ENCODE measurements at places on chromosomes 7 and 10. TPM values are rescaled to one million over a fixed set of nuclear protein-coding genes. Genes with fewer than 3 reads are reported as not detected.

HOXA13 gene
- total RNA-seq, result 33.8 TPM

PRPS1L1 gene
- not detected for total RNA-seq

GSAP gene
- total RNA-seq, result 3.7 TPM

ZKSCAN5 gene
- 6.6 TPM for total RNA-seq

- no peaks in the 10 kb centered on the region for H3K4me1 ChIP-seq
- H3K27me3 ChIP-seq, result no peaks in the 10 kb centered on the region
- DNase-seq, result no peak
- no peak overlapping the region for H3K27ac ChIP-seq
- H3K36me3 ChIP-seq, result no peaks in the 10 kb centered on the region
- H3K4me3 ChIP-seq, result no peak overlapping the region
Measured at GRCh38 chr7:50544992-50545391, 20.2 kb downstream of the DDC start.

DNA sequence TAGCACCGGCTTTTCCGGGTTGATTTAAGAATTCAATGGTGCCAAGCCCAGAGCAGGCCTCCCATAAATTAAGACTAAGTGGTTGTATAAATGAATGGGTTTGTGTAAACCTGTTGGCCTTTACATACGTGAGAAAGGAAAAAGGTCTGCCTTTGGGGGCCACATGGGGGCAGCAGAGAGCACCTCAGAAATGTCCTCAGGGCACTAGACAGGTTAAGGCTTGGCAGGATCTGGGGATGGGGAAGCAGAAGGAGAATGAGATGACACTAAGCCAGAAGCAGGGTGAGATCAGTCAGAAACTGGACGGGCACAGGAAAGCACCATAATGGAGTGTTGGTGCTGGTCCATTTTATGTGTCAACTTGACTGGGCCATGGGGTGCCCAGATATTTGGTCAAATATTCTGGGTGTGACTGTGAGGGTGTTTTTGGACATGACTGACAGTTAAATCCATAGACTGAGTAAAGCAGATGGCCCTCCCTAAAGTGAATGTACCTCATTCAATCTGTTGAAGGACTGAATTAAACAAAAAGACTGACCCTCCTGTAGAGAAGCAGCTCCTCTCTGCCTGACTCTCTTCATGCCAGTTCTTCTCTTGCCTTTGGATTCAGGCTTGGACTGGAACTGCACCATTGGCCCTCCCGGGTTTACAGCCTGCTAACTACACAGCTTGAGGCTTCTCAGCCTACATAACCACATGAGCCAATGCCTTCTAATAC is 58.9 kb downstream of the FRMPD2 start:
- no peaks in the 10 kb centered on the region for H3K36me3 ChIP-seq
- H3K27me3 ChIP-seq, result no peaks in the 10 kb centered on the region
- H3K4me3 ChIP-seq, result no peak overlapping the region
- no peaks in the 10 kb centered on the region for H3K4me1 ChIP-seq

DNA sequence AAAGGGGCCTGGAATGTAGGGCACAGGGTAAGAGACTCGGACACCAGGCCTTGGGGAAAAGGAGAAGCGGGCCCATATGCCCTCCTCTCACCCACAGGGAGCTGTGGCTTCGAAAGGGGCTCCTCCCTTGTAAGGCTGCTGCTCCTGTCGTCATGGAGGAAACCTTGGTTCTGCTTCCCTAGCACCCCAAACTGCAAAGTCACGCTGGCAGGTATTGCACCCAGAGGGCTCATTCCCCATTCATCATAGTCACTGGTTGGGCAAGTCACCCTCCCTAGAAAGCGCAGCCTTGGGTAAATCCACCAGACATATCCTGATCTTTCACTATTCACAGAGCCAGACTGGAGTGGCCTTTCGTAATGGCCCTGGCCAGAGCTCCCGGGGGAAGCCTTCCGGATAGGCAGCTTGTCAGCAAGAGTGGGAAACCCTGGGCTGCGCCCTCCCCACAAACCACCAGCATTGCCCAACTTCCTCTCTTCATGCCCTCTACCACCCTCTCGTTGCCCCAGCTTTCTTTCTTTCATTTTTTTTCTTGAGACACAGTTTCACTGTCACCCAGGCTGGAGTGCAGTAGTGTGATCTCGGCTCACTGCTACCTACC is 121.0 kb downstream of the HIP1 start:
- peak overlapping the region; percentile 21 for H3K27ac ChIP-seq
- no peaks in the 10 kb centered on the region for H3K4me1 ChIP-seq
- no peaks in the 10 kb centered on the region for H3K36me3 ChIP-seq
- no peak overlapping the region for H3K4me3 ChIP-seq

DNA sequence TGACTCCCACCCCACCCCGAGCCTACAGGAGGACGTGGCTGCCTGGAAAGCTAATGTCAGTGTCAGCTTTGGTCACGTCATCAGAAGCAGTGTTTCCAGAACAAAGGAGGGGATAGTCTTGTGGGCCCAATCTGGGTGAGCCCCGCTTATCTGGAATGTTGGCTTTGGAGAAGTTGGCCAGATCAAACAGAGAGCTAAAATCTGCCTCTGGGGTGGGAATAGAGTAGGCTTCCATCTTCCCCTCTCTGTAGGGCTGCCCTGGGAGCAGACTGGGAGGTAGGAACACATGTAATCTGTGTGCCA is 32.5 kb downstream of the SRRM3 start:
- H3K4me3 ChIP-seq, result no peak overlapping the region
- DNase-seq, result no peak
- H3K27me3 ChIP-seq, result no peaks in the 10 kb centered on the region
- H3K36me3 ChIP-seq, result no peaks in the 10 kb centered on the region
- H3K4me1 ChIP-seq, result no peaks in the 10 kb centered on the region

GRCh38 chr10:77501846-77502261 is 135.8 kb downstream of the KCNMA1 start:
- no peak overlapping the region for H3K27ac ChIP-seq
- no peaks in the 10 kb centered on the region for H3K4me1 ChIP-seq
- no peak overlapping the region for H3K4me3 ChIP-seq

DNA sequence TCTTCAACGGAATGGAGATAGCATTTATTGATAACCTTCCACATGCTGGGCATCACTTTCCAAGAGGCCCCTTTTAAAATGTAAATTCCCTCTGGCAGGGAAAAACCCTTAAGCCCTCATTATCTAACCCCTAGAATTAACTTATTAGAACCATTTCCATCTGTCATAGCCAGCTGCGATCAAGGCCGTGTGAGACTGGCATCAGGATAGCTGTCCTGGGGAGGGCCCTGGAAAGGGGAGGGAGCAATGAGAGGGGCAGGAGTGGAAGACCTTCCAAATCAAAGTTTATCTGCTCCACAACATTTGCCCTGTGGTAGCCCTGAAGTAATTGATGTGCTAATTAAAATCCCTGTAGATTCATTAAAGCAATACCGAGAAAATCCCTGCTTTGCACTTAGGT is 45.0 kb upstream of the JAZF1 start:
- H3K4me3 ChIP-seq, result no peak overlapping the region
- no peak overlapping the region for H3K27ac ChIP-seq
- no peaks in the 10 kb centered on the region for H3K4me1 ChIP-seq
- H3K36me3 ChIP-seq, result no peaks in the 10 kb centered on the region
- DNase-seq, result no peak

GRCh38 chr7:126948664-126949063 is 304.1 kb downstream of the GRM8 start:
- H3K4me3 ChIP-seq, result no peak overlapping the region
- H3K36me3 ChIP-seq, result no peaks in the 10 kb centered on the region
- H3K27me3 ChIP-seq, result no peaks in the 10 kb centered on the region
- H3K4me1 ChIP-seq, result no peaks in the 10 kb centered on the region
